ENCODE measurements at places on chromosomes 3 and 15.

GRCh38 chr15:91369823-91370222 lies 269.8 kb downstream of the SV2B start:
- no peak for DNase-seq

DNA sequence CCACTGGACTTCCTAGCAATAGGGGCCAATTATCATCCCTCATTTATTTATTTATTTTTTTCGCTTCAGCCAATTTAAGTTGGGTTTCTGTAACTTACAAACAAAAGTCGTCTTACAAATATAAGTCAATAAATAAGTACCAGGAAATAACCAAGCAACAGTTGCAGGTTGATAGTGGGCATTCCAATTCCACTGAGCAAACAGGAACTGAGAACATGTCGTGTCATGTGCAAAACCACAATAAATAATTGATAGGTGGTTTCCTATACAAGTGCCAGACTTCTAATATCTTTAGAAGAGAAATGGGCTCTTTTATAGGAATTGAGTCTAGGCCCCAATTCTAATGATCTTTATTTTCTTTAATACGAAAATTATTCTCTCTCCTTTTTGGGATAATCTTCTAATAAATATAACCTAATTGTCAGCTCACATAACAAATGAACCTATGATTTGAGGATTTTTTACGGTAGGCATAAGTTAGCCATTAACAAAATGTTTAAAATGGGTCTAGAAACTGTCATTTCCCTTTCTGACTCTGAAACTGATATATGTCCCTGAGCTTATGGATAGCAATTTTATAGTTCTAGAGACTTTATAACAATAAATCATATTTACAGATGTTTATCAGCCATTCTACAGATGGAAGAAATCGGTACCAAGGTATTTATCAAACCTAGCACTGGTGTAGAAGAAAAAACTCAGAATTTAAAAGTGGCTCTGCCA lies 571.8 kb downstream of the FOXP1 start:
- DNase-seq = no peak

DNA sequence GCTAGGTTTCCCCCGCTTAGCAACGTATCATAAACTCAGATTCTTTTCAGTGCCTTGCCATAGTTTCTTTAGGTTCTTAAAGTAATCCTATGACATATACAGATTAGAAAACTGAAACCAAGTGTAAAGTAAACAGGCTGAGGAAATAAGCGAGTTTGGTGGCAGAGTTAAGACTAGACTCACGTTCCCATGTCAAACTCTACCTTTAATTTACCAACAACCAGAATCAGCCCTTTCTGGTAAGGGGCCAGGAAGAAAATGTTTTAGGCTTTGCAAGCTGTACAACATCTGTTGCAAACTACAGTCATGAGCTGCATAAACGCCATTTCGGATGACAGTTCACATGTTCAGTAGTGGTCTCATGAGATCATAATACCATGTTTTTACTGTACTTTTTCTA lies 128.0 kb upstream of the PRICKLE2 start:
- no peak for DNase-seq

- no peak for DNase-seq
Observed at GRCh38 chr15:60005352-60006202, 1.5 kb downstream of the FOXB1 start.

GRCh38 chr15:49462232-49462844 lies 39.3 kb downstream of the FGF7 start:
- no peak for DNase-seq

DNA sequence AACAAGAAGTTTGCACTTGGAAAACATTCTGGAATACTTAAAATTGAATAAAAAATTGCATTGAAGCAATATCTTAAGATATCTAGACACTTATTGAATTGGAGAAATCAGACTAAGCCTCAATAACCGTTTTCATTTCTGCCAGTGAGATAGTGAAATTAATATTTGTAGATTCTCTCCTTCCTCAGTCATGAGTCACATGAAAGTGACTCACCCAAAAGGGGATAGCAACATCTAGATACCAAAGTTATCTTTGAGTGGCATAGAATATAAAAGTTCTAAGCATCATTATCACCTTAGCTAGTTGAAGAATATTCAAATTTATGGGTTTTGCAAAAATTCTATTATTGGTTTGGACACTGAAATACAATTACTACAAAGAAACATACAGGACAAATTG lies 614.8 kb upstream of the ZNF717 start:
- no peak for DNase-seq

- peak; percentile 51 for DNase-seq
Observed at GRCh38 chr3:95154766-95155165, 1091.9 kb downstream of the NSUN3 start.

GRCh38 chr3:188335656-188336055 lies 181.7 kb downstream of the LPP start:
- DNase-seq = no peak

DNA sequence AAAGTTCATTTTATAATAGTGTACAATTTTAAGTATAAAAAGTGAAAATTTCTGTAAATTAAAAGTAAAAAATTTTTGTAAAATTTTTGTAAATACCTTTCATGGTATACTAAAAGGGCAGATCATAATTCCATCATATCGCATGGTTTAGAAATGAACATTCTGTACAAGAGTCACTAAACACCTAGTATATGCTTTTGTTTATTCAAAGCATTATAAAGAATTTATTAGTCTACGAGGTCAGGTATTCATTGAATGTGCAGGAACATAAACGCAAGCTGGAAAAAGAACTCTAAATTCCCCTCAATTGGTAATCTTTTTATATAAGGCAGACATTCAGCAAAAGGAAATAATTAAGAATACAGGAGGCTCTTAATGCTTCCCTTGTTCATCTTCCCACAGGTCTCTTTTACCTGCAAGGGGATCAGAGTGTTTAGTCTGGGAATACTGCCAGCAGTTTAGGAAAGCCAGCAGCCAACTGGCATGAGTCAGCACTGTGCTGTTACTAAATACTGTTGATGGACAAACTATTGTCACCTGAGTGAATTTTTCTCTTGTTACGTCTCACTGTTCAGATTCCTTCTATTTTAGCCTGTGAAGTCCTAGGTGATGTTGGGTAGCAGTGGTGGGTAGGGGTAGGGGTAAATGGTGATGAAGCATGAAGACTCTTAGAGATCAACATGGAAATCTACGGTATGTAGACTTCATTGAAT lies 70.1 kb downstream of the UQCC5 start:
- DNase-seq = no peak

GRCh38 chr3:73143821-73144237 lies 82.4 kb downstream of the EBLN2 start:
- no peak for DNase-seq

DNA sequence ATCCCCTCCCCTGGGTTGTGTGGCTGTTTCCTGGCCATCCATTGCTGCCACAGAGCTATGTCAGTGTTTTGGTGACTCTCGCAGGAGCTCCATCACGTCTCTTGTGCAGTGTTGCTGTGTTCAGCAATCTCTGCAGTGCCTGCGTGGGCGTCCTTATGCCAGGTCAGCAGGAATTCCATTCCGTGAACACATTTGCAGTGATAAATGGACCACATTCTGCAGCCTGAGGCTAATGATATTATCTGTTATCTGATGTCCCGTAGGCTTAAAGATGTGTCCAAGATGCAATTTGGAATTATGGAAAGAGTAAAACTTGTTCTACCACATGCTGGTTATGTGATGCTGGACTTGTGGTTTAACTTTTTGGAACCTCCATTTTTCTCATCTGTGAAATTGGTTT lies 25.5 kb upstream of the COL6A6 start:
- DNase-seq = no peak

DNA sequence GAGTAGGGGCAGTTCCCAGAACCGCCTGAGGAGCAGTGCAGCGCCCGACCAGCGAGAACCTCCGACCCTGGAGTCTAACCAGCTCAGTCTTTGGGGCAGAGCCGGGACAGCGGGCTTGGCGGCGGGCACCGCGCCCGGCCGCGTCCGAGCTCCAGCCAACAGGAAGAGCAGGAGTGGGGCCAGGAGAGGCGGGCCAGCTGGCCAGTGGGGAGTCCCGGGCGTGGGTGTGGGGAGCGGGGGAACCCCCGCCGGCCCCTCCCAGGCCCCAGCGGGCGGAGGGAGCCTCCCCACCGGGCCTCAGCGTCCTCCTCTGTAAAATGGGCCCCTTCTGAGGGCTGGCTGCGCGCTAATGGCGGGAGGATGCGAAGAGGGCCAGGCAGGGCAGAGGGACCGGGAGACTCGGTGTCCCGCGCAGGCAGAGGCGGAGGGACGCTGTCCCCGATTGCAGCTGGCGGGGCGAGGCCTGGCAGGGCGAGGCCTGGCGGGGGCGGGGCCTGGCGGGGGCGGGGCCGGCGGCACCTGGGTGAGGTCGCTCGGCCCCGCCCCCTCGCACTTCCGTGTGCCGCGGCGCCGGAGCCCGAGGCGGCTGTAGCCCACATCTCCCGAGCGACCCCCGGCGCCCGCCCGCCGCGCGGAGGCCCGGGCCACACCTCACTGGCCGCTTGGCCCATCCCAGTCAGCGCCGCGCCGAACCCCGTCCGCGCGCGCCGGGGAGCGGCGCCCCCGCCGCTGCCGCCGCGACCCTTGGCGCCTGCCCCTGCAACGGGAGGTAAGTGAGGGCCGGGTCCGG lies at the start of gene PRKCD:
TSS of gene PRKCD (plus strand) at position 550 of the 790 bp plus-strand sequence. CDS start 17,214 bp downstream, outside the sequence.
- peak; percentile 51 for DNase-seq

DNA sequence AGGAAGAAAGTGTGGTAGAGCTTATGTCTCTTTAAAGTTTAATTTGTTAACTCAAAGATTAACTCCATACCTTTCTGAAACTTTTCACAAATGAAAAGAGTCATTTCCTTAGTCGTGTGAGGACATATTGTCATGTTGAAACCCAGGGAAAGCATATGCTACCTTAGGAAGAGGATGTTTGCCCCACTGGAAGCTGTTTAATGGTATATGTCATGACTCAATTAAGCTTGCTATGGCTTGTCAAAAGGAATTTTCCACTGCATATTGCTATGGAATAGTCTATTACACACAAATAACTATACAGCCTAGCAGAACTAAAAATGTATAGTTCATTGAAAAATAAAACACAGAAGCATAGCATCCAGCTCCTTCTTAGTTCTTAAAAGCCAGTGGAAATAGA lies 69.9 kb downstream of the NSUN3 start:
- DNase-seq = no peak

DNA sequence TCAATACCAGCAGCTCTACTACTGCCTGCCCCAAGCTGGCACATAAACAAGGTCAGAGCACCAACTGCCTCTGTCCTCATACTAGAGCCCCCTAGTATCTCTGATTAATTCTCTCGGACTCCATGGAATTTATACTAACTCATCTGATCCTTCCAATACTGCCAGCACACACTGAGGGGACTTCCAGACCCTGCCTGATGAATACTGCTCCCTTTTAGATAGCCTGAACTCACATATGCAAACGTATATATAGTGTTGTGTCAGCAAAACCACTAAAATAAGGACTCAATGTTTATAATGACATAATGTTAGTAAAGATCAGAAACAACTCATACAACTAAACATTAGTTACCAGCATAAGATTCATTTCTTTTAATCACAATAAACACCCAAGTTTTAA lies 25.0 kb downstream of the CEP70 start:
- DNase-seq = peak; percentile 2

- no peak for DNase-seq
Observed at GRCh38 chr3:119300991-119301391, 6.8 kb downstream of the ARHGAP31 start.

DNA sequence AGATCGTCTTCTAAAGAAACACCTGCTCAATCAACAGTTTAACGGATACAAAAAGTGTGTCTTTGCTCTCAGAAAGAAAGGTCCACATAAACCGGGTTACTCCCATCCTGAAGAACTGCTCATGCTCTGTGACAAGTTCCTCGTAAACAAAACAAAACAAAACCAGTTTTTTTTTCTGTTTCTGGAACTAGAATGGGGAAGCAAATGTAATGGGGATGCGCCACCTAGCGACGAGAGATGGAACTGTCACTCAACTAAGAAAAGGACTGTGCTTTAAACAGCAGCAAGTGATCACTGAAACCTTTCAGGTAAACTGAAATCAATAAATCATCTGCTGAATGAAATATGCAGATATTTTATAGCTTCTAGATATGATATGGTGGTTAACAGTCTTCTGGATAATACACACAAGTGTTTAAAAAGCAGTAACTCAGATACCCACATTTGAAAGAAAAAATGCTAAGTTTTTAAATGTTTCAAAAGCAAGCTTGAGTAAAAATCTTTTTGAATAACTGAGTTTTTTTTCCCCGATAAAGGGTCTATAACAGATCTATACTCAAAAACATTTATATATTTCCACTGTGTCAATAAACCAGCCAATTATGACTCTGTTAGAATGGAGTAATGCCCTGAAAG lies 10.9 kb downstream of the TM2D3 start:
- DNase-seq = peak; percentile 48

DNA sequence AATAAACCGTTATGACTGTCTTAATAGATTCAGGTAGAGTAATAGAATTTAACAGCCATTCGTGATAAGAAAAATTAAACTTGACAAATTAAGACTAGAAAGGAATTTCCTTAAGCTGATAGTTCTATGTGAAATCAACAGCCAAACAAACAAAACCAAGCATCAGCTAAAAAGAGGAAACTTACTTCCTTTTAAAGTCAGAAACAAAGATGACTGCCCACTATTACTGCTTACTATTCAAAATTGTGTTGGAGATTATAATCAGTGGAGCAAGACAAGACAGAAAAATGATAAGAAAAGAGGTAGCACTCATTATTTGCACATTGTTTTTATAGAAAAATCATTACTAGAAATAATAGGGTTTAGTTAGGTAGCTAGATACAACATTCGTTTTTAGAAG lies 13.8 kb upstream of the FAH start:
- no peak for DNase-seq

DNA sequence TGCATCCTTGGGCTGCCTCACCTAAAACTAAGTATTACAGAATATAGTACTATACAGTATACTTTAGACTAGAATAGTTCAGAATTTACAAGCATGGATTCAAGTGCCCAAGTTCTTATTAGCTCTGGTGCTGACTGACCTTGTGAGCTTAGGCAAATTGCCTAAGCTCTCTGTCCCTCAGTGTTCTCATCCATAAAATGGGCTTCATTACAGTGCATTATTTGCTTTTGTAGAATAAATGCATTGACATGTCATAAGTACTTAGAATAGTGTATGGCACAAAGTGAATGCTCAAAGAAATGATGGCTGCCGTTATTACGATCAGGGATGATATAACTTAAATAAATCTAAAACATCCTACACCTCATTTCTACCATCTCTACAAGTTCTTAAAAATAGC lies 269.7 kb downstream of the FOXP1 start:
- no peak for DNase-seq

- no peak for DNase-seq
Observed at GRCh38 chr3:153789380-153789779, 331.8 kb upstream of the ARHGEF26 start.

DNA sequence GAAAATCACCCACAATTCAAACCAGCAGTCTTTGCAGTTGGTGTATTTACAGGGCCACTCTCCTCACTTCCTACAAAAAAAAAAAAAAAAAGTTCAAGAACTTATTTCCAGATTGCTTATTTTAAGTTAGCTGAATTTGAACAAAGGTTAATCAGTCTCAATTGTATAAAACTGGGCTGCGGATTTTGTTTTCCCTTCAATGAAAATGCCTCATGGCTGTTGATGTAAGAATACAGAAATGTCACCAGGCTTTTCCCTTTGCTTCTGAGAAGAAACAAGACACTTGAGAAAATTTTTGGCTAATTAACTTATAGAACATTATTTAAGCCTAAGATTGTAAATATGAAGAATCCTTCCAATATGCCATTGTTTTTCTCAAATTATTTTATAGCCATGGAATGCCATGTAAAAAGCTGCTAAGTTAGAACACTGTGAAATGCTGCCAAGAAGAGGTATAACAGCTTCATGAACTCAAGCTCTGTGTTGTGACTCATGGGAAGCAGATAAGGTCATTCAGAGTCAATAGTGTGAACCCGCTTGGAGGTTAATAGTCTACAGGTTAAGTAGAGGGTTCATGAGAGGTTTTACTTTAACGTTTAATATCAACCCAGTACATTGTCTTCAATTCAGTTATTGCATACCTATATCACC lies 84.3 kb upstream of the ABI3BP start:
- DNase-seq = no peak

Measured in HS-27A (cell line).